Activated gamma-delta T cell treated with Interleukin-2 at 50 U/mL for 16 hours (primary cell): ENCODE measurements at places on chromosomes 5 and 9.

GRCh38 chr9:137433349-137433915, 7.7 kb downstream of the ENTPD8 start:
- DNase-seq = no peak

GRCh38 chr5:158802941-158803341, 296.8 kb downstream of the EBF1 start:
- no peak for DNase-seq

- no peak for DNase-seq
These were observed 1363.9 kb downstream of the MAT2B start for GRCh38 chr5:164869325-164869724.

DNA sequence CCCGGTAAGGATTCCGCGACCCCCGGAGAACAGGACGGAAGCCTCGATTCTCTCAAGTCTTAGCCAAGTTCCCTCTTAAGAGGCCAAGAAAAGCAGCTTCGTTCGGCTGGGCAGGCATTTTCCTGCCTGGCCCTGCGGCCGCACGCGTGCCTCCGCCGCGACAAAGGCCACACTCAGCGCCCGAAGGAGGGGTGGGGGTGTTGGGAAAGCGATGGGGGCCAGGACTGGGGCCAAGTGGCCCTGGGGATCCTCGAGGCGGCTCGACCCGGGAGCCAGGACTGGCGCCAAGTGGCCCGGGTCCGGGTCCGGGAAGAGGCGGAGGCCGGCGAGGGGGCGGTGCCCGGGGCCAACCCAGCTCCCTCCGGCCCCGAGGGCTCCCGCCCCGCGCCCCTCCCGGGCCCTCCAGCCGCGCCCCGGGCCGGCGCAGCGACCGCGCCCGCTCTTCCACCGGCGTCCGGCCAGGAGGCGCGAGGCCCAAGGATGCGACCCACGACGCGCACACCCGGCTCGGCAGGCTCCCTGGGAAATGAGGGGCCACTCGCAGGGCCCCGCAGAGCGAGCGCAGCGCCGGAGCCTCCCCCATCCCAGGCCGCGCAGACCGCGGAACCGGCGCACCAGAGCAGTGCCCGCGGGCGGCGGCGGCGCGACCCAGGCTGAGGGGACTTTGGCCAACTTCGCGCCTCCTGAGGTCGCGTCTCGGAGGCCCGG, 756 bp downstream of the VAV2 start:
- no peak for DNase-seq

DNA sequence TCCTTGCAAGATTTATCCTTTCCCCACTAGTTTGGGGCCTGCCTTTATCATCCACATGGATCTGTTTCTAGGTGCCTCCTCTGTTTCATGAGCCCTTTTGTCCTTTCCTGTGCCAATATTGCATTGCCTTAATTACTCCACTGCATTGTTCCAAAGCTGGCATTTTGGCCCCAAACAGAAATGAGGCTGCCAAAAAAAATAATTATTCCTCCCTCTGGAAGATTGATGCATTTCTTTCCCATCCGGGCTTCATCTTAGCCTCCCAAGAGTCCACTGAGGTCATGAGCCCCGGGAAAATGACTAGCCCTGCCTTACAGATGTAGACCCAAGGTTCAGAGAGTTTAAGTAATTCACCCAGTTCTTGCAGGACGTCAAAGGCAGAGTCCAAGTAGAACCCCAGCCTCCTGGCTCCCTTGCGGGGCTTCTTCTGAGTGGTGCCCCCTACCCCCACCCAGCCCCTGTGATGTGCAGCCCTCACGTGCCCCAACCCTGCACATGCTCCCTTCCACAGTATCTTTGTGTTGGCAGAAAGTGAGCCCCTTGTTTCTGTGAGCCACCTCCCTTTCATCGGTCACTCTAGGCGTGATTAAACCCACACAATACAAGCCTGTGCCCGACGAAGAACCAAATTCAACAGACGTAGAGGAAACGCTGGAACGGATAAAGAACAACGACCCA, 62.1 kb downstream of the TMOD1 start:
- DNase-seq = no peak

- no peak for DNase-seq
These were observed 591.7 kb downstream of the CSNK1G3 start for GRCh38 chr5:124103671-124104070.

GRCh38 chr9:105842023-105842644, 147.8 kb downstream of the TMEM38B start:
- DNase-seq = no peak

DNA sequence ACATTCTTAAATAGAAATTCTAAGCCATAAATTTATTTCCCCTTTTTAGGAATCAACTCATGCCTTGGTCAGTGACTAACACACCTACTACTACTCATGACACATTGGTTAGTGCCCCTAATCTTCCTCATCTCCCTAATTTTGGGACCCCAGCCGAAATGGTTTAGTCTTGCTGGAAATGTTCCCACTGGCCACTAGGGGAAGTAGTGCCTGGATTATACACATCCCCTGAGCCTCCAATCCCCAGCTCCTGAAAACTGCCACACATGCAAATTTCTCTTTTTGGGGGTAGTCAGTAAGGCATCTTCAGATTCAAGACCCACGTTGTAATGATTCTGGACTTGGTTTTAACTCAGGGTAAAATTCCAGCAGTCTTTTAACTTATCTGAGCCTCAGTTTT, 79.8 kb downstream of the HSD17B3 start:
- DNase-seq = no peak

DNA sequence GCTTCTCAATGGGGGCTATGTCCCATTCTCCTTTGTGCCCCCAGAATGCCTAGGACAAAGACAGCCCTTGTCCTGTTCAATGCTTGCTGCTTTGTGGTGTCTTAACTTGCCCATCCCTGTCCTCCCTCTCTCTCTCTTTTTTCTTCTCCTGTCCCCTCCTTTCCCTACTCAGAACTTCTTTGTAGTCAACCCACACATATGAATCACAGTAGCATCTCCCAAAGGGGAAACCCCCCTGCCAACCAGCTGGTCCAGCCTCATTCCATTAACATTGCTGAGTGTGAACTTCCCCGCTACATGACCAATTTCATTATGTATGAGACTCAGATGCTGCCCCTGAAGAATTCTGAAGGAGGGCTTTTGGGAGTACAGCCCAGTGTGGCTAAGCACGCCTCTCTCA, 408.3 kb downstream of the ENC1 start:
- DNase-seq = no peak

GRCh38 chr9:11003836-11004235, 391.0 kb upstream of the PTPRD start:
- DNase-seq = no peak

GRCh38 chr9:99056886-99057664, 47.8 kb upstream of the TGFBR1 start:
- no peak for DNase-seq

GRCh38 chr5:9895302-9895645, 265.1 kb upstream of the TAS2R1 start:
- DNase-seq = no peak

GRCh38 chr5:54421976-54422375, 33.5 kb upstream of the HSPB3 start:
- no peak for DNase-seq

DNA sequence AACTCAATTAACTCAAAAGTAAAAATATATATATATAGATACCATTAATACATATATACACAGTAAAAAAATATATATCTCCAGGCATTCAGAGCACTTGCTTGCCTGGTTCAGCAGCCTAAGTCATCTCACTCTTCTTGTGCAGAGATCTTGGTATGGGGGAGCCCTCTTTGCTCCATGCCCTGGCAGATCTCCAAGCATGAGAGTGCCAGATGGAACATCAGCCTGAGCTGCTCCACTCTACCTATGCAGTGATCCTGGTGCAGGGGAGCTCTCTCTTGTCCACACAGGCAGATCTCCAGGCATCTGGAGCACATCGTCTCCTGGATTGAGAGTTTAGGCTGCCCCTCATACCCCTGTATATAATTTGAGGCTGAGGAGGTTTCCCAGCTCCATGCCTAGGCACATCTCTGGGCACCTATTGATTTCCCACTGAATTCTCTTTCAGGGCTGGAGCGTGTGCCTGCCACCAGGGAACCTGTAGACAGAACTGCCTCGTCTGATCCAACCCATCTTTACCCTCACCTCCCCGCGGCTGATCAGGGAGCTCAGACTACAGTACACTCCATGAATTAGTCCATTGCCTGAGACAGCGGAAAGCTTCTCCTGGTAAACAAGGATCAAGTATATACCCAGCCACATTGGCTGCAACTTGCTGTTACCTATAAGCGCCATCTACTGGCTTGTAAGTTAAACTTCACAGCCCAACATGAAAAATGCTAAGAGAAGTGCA, 342.4 kb upstream of the GRIA1 start:
- no peak for DNase-seq

GRCh38 chr9:136190237-136190601, 14.7 kb downstream of the LHX3 start:
- no peak for DNase-seq
